Ecto neural progenitor cell (in vitro differentiated cells): ENCODE measurements at places on chromosomes 3 and 15.
A peak's percentile ranks its signal among the peaks of the same experiment; 100 is the strongest.

DNA sequence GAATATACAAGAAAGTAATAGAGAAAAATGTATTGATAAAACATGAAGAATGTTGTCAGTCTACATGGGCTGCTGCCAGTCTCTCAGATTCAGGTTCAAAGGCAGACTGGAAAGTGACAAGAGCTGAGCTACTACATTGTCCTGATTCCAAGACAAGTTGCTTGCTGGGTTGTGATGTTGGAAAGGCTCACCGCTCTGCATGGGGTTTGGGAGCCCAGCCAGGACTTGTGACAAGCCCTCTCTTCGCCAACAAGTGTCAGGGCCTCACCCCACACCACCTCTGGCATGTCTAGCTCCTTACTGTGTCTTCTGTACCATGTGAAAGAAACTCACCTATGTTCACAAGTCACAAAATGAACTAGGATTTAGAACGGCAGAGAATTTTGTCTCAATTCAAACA is 43.0 kb upstream of the SH3GL3 start:
- DNase-seq, result no peak

DNA sequence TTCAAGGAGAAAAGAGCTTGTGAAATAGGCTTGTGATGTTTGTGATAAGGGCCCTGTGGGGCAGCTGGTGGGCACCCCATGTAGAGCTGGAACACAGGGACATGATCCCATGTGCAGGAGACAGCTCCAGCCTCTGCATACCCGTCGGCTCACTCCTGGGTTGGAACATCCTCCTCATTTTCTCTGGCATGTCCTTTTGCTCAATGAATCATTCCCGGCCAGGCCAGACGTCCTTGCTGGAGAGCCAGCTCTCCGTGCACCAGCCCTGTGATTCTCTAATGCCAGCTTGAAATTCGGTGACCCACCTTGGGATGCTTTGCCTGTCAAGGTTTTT is 77.3 kb downstream of the SMAD3 start:
- no peak for DNase-seq

GRCh38 chr15:74278207-74278606 is 42.1 kb downstream of the CCDC33 start:
- no peak for DNase-seq

GRCh38 chr15:59918994-59919951 is 84.8 kb upstream of the FOXB1 start:
- DNase-seq, result no peak

DNA sequence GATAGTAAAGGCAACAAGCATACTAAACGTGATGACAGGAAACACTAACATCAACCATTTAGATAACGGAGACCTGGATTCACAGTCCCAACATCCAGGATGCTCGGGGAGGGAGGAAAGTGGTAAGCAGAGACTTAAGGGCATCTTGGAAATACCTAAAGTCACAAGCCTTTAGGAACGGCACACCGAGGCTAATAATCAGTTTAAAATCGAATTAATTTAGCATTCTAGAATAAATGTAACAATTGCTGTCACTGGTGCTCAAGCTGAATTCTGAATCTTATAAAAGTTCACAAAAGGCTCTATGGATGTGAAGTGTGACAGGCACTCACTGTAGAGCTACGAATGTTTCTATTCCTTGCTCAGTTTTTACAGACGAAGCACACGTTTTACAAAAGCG is 1.3 kb downstream of the CD47 start:
- no peak for DNase-seq

DNA sequence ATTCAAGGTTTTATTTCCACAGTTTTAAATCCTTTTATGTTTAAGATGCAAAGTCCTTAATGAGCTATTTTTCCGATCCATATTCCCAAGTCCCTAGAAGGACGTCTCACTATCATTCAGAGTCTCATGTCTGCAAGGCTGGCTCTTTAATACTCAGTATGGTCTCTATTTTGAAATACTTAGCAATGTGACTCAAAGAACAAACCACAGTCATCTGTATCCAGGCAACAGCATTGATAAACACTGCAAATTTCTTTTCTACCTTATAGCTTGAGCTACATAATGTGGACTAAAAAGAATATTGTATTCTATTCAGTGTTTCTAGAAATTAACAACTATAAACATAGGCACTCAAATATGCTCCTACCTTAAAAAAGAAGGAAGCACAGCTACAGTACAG is 588.3 kb upstream of the NAALADL2 start:
- DNase-seq, result no peak

DNA sequence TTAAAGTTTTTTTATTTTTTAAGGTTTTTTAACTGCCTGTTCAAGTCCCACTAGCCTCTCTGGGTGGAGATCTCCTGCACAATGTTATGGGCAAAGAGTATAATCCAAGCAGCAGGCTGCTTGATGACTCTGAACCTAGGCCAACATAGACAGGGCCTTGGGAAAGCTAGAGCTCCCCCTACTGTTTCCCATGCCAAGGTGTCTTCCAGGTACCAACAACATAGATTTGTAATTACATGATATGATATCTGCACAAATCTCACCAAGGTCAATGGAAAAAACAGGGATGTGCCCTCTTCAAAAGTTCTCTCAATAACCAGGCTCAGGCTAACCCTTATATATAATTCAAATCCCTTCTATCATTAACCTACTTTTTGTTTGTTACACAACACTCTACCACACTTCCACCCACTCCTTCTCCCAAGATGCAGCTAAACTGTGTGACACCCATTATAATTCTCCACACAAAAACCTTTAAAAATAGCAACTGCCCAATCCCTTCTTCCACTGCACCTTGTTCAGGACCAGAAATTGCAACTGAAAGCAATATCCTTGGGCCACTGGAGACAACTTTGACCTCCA is 43.8 kb downstream of the RBM15B start:
- peak; percentile 46 for DNase-seq

DNA sequence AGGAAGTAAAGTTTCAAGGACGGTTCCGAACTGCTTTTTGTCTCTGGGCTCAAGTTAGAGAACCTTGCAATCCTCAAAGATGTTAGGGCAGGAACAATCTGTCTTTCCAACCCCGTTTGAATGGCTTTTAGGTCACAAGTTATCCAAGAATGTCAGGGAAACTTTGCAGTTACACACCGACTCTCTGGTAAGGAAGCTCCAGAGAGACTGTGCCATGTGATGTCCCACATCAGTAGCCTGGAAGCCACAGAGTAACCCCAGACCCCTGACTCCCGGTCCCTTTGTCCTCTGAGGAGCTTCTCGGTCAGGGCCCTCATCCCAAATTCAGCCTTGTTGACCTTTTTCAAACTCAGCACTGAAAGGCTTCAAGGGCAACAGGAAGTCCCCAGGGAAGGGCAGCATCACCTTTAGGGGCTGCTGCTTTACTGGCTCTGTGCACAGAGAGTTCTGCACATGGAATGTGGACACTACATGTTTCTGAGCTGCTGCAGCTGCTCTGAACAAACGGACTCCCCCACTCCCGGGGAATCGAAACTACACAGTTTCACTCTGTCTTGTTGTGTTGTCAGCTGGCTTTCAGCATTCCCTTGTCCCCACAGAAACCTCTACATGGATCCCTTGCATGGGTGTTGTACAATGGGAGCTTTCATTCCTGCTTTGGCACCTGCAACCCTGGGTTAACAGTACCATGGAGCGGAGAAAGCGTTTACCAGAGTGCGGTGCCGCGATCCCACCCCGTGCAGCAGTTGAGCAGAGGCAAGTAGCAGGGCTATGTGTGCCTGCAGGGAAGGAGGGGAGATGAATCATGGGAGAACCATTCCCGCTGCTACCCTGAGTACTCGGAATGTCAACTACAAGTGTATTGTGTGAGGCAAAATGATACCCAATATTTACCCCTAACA is 408.2 kb upstream of the THBS1 start:
- DNase-seq, result no peak

- no peak for DNase-seq
Observed at GRCh38 chr15:31571676-31572075, 245.0 kb downstream of the KLF13 start.

- DNase-seq, result no peak
Observed at GRCh38 chr3:151282921-151283320, 4.6 kb upstream of the P2RY14 start.

- no peak for DNase-seq
Observed at GRCh38 chr3:156649681-156650080, 24.7 kb upstream of the TIPARP start.
